ENCODE measurements at places on chromosomes 16 and 17.

DNA sequence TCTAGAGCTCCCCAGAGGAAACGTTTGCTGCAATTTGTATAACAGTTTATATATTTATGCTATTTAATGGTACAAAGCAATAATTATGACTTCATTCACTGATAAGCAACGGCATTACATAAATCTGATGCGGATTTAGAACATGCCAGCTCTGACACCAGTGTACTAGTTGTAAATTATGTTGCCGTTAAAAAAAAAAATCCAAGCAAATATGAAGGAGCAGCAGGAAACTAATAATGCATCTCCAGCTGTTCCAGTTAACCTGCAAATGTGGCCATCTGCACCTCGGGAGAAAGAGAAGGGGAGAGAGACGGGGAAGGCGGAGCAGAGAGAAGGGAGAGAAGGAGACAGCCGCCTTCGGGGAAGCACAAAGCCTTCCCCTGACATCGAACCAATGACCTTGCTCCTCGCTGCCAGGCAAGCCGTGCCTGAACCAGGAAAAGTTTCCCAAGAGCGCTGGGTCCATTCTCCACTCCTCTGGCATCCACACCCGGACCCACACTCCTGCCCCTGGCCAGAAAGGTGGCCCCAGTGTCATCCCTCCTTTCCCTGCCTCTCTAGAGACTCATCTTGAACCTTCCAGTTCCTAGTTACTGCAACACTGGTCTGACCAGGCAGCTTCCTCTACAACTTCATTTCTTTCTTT is 174.8 kb downstream of the C16orf78 start:
- no peak for DNase-seq

- no peak for DNase-seq
Observed at GRCh38 chr17:59369031-59369975, 37.8 kb downstream of the YPEL2 start.

DNA sequence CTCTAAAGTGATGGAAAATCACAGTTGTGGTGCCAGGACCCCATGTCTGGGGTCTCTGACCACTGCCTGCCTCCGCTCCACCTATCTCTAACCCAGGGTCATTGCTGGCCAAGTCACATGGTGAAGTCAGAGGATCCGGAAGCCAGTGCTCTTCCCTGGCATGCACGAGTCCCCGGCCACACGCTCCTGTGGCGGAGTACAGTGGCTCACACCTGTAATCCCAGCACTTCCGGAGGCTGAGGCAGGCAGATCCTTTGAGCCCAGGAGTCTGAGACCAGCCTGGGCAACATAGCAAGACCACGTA is 21.5 kb upstream of the RBFOX3 start:
- no peak for DNase-seq

DNA sequence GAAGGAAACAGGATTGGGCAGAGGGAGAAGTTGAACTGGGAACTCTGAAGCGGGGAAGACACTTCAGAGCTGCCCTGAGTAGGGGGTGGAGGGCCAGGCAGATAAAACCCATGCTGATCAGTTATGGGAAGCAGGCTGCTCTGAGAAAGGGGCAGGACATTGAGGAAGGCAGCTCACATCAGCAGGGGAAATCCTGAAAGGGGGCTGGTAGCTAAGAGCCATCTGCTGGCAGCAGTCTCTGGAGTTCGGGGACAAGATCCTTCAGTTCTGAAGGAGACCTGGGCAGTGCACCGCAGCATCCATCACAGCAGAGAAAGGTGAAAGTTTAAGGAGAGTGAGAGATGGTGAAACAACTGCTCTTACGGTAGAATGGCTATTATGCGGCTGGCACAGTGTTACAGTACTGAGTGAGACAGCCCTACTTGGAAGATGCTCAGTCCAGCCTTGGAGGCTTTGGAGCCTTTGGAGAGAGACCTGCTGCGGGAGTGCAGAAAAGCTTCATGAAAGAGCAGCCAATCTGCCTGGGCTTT is 5.4 kb upstream of the KIF18B start:
- no peak for DNase-seq

All from NCI-H1105 treated with DMSO at 0.1 percent for 48 hours (cell line).